ENCODE measurements at places on chromosomes 3 and 15.

DNA sequence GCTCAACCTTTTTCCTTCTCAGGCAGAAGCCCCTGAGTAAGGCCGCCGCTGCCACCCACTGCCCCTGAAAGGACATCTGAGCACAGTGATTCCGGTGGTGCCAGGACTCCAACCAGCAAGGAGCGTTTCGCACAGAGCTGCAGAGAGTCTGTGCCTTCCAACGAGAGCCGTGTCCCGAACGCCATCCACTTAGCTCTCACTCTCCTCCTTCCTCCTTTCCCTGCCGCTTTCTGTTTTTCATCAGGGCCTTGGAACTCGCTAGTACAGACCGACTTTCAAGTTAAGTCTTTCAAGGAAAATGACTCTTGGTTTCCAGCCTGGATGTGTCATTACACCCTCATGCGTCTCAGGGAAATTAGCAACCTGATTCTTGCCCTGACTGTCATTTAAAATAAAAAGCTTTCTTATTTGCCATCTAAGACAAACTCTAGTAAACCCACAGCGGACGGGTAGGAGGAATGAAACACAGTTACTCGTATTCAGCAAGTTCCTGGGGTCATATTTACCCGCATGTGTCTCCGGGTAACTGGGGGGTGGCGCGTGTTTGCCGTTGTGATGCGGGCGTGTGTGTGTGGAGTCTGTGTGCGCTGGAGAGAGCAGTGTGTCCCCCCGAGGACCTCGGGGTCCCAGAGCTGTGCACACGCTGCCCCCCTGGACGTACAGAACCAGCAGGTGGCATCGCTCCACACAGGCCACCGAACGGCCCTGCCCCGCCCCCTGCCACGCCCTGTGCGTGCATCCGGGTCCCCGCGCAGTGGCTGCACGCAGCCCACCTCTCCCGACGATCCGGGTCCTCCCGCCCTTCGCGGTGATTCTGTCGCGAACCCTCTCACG, 30.4 kb upstream of the ALDH1A3 start:
- no peak for DNase-seq

DNA sequence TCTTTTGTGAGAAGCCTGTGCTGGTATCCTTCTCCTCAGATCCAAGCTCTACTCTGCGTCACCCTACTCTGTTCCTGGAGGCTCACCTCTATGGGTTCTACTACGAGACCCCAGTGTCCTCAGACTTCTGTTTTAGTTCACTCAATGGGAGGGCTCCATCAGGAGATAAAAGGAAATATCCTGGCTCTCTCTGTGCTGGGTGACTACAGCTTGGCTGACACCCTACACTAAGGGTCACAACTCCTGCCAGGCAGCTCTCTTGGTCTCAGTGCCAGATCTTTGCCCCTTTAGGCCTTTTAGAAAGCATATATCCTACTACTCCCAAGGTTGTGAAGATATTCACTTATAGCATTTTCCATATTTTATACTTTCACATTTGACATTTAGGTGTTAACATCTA, 46.5 kb downstream of the SPG11 start:
- no peak for DNase-seq

- no peak for DNase-seq
Observed at GRCh38 chr3:116059421-116060096, 385.7 kb downstream of the LSAMP start.

DNA sequence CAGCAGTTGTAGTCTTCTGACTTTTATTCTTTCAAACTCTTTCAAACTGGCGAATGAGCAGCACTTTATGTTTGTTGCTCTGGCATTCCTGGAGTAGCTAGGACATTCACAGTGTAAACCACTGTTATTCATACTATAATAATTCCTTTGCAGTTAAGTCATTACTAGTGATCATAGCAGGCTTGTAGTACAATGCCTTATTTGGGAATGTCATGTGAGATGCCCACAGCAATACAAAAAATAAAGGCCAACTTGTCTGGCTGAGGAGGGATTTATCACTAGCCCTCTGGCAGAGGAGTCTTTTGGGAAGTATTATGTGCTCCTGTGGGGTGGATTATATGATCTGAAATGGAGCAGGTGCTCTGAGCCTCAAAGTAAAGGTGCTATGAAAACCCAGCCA, 197.2 kb downstream of the VGLL3 start:
- no peak for DNase-seq

DNA sequence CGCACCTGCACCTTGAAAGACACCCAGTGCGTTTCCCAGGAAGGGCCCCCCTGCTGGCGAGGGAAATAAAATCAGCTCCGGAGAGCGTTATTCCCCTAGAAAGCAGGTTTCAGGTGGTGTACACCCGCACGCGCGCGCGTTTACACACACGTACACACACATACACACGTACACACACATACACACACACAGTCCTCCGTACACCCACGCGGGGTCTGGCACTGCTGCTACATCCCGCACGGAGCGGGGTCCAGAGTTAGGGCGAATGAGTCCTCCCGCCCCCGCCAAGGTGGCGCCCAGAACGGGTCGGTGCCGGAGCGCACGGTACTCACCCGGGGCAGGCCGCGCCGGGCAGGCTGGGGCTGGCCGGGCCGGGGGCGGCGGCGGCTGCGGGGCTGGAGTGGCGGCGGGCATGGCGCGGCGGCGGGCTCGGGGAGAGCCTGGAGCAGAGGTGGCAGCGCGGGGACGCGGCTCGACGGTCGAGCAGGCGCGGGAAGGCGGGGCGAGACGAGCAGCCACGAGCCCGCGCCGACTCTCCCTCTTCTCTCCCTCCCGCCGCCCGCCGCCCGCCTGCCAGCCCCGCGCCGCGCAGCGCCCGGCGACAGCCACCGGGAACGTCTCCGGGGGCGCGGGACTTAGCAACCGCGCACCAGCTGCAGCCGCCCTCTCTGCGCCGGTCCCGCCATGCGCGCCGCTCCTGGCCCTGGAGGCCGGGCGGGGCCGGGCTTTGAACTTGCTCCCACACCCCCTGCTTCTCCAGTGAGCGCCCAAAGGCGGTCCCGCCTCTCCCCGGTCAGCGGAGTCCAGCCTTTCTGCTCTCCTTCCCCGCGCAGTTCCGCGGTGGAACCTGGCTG, at the start of gene DCLK3:
TSS of gene DCLK3 (minus strand) at position 704 of the 854 bp plus-strand sequence. CDS start at position 414, 290 bp downstream.
- peak; percentile 15 for DNase-seq

DNA sequence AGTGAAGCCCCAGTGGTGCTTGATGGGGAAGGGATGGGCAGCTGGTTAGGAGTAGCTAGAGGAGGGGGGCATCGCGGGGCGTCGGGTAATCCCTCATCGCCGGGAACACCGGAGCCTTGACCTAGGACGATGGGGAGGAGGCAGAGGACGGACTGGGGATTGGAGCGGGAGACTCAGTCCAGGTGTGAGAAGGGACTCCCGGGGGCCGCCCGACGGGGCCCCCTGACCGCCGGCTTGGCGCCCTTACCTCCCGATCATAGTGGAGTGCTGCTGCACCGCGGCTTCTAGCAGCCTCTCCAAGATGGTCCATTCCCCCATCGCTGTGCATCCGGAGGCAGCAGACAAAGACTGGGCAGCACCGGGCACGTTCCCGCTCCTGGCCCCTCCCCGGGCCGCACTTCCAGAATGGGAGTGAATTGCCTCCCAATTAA, 612 bp downstream of the GJD2 start:
- no peak for DNase-seq

DNA sequence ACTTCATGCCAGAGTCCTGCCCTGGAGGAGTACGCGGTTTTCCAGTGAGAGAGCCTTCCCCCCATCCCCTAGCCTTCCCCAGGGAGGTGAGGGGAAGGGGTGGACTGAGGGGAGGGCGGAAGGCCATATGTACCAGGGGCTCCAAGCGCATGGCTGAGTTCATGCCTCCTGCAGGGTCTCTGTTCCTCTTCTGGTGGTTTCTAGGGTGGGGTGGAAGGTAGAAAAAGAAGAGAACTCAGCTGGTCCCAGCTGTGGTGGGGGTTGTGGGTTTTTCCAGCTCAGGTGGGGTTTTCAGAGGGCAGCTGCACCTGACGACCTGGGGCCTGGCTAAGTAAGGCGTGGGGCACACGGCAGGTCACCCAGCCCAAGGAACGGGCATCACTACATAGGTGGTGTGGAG, 10.7 kb upstream of the IQSEC1 start:
- DNase-seq, result no peak

Measured in NCI-H1436 (cell line).